ENCODE measurements at places on chromosomes 4 and X.

- peak; percentile 31 for DNase-seq
These were observed 1626.0 kb upstream of the TENM3 start for GRCh38 chr4:180617196-180617595.

DNA sequence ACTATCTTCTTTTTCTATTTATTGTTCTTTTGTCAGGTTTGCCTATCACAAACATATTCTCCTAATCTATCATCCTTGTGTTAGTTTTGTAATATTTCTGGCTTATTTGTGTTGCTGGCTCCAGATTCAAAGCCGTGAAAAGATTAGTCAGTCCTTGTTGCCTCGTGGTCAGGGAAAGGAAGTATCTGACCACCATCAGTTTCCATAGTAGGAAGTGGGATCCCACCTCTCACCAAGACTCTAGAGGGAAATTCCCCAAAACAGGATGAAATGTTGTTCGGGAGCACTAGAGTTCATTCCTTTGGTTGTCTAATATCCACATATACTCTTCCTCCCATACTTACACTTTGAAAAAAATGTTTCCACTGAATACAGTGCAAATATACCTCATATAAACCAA is 131.0 kb upstream of the HUWE1 start:
- DNase-seq: no peak

DNA sequence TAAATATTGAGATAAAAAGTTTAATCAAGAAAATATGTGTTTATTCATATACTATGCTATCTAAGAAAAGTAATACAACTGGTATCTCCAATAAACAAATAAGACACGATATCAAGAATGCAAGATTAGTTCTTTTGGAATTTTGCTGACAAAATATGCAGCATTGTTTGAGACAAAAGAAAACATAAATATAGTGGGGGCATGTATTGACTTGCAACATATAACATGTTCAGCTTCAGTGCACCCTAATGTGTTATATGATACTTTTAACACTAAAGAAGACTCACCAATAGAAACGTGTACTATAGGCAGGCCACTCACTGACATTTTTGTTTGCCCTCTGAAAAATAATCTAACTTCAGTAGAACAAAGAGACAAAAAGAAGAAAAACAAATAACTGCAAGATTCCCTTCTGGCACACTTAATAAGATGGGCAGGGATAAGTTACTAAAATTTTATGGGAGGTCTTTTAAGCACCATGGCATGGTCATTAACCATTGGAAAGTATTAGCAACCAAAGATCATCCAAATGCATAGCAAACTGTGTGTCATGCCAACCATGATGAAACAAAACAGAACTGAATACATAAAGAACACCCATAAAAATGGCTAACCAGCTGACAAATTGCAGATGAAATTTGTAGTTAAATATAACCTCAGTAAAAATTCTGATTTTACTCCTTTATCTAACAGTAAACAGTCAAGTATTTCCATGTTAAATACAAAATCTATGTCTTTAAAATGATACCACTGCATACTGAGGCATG is 447.9 kb upstream of the FAM241A start:
- DNase-seq: no peak

GRCh38 chr4:159269116-159269515 is 166.2 kb downstream of the RAPGEF2 start:
- DNase-seq: peak; percentile 75

DNA sequence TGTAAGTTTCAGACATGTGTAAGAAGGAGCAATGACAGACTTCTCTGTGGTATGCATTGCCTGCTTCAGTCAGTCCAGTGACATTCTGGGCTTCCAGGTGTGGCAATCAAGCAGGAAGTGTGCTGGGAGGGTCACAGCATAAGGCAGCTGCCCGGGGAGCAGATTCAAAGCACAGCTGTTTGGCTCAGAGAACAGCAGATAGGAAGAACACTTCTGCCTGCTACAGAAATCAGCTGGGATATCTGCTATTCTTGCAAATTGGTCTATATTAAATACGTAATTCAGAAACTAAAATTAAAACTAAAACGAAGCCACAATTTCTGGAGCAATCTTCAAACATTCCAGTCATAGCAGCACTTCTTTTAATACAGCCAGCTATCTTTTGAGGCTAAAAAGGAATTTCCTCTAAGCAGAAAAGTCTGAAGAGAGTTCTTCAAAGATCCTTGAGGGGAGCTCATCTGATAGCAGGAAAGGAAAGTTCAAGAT is 47.5 kb upstream of the GALNT7 start:
- no peak for DNase-seq

DNA sequence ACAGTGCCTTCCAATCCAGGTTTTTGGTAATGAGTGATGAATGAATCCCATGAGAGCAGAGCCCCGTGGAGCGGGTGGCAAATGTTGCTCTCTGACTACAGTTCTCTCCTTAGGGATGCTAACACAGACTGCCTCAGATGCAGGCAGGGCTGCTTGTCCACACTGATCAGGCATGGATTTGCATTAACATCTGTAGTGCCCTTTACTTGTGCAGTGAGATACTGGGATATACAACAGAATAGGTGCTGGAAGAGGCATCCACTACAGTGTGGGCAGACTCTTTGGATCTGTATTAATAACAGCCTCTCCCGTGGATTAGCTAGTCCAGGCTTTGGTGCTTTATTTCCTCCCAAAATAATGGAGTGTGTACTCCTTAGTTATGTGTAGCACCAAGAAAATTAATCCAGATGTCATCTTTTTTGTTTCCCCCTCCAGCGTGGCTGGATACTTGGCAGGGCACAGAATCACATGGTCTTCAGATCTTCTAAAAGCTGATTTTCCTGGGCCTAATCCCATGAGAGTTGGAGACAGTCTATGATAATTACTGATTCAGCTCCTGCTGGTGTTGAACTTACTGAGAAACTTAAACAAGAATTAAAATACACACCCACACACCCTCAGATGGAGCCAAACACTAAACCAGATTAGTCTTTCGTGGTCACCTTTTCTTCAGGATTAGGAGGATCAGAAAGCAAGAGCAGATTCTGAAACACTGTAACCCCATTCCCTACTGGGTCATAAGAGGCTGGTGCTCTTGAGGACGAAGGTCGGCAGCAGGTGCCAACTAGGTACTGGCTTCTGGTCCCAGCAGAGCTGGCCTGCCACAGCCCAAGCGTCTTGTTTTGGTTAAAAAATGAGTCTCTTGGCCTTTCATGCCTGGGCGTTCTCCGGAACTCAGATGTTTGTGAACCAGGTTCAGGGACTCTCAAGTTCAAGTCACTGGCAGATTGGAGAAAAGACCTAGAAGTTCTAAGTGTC is 23.1 kb upstream of the NAP1L5 start:
- DNase-seq: no peak

DNA sequence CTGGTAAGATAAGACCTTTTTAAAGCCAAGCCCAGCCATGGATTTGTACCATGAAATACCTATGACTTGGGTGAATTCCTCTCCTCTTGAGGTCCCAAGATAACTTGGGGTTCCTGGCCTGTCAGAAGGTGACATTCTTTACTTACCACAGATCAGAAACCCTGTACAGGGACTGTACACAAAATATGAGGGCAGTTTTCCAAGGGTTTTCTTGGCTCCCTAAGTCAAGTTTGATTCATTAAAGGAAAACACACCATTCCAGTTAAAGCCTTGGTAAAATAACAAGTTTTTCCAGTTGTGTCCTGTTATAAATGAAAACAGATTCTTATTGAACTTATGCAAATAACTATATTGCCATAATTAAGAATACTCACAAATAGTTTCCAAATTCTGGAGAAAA is 8.2 kb downstream of the SYAP1 start:
- no peak for DNase-seq

DNA sequence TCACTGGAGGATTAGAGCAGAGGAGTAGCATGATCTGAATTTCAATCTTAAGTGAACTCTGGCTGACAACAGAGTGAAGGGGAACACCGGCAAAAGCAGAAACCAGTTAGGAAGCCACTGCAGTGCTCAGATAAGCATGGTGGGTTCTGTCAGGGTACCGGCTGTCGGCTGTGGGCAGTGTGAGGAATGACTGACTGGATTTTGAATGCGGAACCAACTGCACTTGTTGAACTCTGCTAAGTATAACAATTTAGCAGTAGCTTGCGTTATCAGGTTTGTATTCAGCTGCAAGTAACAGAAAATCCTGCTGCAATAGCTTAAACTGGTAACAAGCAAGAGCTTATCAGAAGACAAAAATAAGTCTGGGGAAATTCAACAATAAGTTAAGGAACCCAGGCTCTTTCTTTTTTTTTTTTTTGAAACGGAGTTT is 5.2 kb downstream of the HTT start:
- no peak for DNase-seq

DNA sequence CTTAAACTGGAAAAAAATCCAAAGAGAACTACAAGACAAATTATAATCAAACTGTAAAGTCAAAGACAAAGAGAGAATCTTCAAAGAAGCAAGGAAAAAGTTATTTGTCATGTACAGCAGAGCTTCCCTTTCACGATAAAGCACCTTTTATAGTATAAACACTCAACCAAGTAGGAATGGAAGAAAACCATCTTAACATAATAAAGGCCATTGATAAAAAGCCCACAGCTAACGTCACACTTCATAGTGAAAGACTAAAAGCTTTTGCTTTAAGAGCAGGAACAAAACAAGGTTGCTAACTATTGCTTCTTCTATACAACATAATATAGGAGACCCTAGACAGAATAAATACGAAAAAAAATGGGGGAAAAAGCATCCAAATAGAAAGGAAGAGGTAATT is 595.7 kb upstream of the POU3F4 start:
- no peak for DNase-seq

- DNase-seq: no peak
These were observed 6.6 kb downstream of the TLL1 start for GRCh38 chr4:165879641-165880040.

DNA sequence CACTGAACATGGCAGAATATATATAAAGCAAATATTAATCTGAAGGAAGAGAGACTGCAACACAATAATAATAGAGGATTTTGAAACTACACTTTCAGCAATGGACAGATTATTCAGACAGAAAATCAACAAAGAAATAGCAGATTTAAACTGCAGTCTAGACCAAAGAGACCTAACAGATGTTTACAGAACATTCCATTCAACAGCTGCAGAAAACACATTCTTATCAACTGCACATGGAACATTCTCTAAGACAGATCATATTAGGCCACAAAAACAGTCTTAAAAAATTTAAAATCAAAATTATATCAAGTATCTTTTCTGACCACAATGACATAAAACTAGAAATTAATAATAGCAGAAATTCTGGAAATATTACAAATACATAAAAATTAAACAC is 27.1 kb downstream of the CENPE start:
- DNase-seq: no peak

DNA sequence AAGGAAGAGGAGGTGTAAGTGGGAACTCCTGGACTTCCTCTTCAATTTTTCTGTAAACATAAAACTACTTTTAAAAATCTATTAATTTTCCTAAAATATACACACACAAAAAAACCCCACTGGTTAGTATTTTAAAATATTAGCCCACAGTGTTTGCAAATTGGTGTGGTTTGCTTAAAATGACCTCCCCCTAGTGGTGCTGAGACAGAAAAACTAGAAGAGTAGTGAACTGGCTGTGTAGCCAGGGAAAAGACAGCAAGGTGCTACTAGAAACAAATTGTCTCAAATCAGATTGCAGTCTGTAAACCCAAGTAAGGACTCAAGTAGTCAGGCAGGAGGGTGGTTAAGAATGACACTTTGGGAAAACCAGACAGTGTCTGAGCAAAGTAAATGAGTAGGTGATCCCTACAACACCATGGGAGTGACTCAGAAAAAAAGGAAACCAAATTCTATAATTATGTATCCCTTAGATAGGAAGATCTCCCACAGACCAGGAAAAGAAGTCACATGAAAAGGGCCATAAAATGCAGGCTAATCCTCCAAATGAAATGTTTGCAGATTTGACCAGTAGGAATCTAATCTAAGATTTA is 26.0 kb downstream of the AMTN start:
- DNase-seq: no peak

GRCh38 chrX:119121341-119121740 is 6.3 kb downstream of the KIAA1210 start:
- DNase-seq: no peak

DNA sequence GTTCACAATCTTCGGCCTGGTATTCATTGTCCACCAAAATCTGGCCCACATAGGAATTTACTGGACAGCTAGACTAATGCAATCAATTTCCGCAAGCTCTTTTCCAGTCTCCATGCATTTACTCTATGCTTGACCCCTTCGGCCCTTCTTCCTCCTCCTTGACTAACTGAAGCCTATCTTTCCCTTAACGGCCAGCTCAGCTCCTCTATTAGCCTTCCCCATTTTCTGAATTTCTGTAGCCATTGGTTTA is 1.2 kb upstream of the PHKA2 start:
- no peak for DNase-seq

GRCh38 chr4:2800691-2801596 is 8.1 kb downstream of the SH3BP2 start:
- peak; percentile 70 for DNase-seq

- no peak for DNase-seq
These were observed 600.7 kb downstream of the ARAP2 start for GRCh38 chr4:35643661-35644060.

DNA sequence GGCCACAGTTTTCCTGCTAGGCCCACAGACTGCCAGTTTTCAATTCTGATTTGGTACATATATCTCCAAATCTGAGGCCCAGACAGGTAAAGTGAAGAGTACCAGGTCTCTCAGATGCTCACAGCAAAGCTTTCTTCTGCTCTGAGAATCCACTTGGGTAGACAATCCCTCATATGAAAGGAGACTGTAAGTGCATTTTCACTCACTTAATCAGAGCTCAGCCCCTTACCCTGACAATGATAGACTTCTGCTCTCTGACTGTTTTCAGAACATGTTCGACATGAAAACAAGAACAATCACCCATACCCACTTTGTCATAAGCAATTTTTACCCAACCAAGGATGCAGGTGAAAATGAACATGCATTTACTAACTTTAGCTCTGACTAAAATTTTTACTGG is 7.1 kb downstream of the GPRIN3 start:
- DNase-seq: no peak

DNA sequence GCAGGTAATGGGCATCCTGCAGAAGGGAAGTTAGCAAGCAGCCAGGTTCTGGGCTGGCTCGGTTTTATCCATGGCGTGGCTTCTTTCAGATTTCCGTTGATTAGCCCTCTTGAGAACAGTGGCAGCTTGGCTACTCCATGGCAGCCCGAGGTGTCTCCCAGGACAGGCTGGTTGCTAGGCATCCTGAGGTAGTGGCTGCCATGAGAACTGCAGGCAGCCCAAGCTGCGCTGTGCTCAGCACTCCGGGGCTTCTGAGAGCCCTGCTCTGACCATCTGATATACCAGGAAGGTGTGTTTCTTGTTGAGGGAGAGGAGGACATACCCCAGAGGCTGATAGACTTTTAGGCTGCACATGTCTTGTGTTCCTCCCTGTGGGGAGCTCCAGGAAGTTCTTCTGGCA is 253.4 kb upstream of the CASK start:
- no peak for DNase-seq

DNA sequence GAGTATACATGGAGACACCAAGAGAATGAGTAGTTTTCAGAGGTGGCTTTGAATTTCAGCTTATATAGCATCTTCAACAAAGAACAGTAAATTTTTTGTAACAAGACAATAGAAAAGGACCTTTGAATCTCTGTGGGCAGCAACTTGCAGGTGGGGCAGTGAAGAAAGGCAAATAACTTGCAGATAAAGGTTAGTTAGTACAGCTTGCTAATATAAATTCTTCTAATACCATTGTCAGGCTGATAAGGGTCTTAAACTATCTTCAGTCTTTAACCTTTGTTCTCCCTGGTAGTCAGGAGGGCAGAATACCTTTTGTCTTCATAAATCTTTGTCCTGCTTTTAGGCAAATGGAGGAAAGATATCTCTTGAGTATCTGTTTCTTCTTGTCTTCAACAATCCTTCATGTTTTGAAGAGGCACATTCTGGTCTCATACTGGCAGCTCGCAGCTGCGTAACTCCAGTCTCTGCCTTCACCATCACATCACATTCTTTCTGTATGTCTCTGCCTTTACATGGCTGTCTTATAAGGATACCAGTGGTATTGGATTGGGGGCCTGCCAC is 16.0 kb downstream of the ANXA3 start:
- DNase-seq: no peak

All from BE2C (cell line).